ENCODE measurements at places on chromosomes 11 and 22.
A peak's percentile ranks its signal among the peaks of the same experiment; 100 is the strongest.

GRCh38 chr11:88059326-88059725 lies 115.9 kb downstream of the RAB38 start:
- no peak for DNase-seq

DNA sequence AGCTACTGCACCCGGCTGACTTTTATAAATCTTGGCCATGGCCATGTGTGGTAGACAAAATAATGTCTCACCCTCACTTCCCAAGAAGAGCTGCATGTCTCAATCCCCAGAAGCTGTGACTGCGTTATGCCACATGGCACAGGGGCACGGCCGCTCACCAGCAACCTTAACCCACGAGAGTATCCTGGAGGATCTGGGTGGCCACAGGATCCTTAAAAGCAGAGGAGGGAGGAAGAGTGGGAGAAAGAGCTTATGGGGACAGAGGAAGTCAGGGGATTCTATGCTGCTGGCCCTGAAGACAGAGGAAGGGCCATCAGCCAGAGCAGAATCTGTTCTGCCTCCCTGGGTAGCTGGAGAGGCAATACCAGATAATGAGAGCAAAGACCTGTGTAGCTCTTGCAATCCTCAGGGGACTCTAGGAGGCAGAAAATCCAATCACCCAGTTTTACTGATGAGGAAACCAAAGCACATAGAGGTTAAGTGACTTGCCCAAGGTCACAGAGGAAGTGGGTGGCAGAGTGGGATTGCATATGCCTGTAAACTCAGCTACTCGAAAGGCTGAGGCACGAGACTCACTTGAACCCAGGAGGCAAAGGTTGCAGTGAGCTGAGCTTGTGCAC lies 55.3 kb downstream of the CELSR1 start:
- no peak for DNase-seq

GRCh38 chr22:44191036-44191454 lies 10.3 kb downstream of the PARVG start:
- no peak for DNase-seq

GRCh38 chr11:13717331-13717730 lies 48.9 kb downstream of the FAR1 start:
- no peak for DNase-seq

GRCh38 chr11:114350022-114350421 lies 50.3 kb downstream of the C11orf71 start:
- DNase-seq: no peak

DNA sequence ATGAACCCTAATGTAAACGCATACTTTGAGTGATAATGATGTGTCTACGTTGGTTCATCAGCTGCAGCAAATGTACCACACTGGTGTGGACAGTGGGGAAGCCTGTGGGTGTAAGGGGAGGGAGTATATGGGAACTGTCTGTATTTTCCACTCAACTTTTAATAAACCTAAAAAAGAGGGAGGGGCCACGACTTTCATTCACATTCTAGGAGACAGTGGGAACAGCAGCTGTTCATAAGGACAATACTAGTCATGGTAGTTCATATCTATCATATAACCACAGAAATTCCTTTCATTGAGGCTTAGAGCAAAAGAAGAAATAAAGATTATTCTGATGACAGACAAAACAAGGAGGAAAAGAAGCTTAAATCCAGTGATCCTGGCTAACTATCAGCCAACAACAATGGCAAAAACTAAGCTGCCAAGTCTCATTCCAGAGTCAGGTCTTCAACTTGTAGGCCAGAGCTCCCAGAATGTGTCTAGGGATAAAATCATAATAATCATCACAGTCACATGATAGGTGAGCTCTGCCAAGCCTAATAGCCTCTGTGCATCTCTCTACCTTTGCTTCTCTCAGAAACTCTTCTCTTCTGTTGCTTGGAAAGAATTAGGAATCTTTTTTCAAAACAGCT lies 59.4 kb upstream of the CHRM4 start:
- no peak for DNase-seq

DNA sequence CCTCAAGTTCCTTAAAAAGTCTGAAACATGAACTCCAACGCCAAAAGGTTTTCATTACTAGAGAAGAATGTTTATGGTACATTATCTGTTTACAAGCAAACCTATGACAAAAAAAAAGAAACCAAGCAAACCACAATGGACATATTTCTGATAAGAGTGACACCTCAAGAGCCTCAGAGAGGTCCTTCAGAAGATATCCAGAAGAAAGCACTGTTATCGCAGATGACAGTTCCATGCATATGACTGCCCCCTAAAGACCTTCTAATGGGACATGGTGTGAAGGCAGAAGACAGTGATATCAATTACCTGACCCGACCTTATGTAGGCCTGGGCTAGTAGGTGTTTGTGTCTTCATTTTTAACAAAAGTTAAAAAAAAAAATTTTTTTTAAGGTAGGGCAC lies 3.1 kb downstream of the HDHD5 start:
- no peak for DNase-seq

DNA sequence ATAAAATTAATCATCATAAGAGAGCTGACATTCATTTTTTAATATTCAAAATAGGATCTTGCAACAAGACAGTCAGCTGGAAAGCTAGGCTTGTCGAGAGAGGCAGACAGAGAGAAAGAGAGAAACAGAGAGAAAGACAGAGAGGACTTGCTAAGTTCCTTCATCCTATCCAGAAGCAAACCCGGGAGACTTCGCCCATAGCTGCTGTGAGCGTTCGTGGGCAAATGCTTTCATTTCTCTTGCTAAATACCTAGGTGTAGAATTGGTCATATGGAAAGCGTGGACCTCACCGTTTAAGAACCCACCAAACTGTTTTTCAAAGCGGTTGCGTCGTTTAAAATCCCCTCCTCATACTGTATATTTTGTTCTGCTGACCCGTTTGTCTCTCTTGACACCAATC lies 25.3 kb upstream of the KRTAP5-6 start:
- DNase-seq: peak; percentile 8

DNA sequence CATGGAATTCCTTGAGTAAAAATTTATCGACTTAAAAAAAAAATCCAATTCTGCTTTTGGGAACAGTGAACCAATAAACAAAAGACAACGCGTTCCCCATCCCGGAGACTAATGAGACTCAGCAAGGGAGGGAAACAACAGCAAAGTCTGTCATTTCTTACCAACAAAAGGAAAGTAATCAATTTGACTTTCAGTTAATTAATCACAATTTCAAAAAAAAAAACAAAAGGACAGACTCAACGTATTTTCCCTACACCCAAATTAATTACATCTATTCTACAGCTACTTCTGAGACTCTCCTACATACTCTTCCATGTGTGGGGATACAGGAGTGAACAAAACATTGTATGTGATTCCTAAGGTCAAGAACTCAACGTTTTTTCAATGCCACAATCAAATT lies 1.9 kb downstream of the RDX start:
- DNase-seq: no peak
